Motor neuron (in vitro differentiated cells): ENCODE measurements at places on chromosomes 1 and 21. TPM values are rescaled to one million over a fixed set of nuclear protein-coding genes. Genes with fewer than 3 reads are reported as not detected.

GRCh38 chr1:66695116-66695515 is 57.1 kb upstream of the DYNLT5 start:
- ATAC-seq: peak; percentile 55

DNA sequence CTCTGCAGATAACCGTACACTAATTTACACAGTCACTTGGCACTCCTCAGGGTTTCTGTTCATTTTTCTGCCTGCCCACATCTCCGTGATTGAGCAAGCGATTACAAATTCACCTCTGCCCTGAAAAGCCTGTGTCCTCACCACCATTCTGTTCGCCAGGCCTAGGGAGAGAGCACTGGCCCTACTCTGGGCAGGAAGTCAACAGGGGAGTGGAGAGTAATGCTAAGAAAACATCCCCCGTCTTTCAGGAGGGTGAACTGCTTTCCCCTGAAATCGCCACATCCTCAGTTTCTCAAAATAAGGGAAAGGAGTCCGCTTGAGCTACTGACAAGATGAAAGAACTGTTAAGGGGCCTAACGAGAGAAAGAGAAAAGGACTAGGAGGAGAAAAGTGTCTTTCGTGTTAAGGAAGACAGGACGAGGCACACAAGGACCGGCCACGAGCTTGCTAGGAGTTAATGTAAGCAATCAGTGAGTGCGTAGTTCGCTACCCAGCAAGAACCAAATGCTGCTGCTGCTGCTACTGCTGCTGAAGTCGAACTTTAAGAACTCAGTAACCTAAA is 632 bp downstream of the PEX19 start:
- ATAC-seq: peak; percentile 57

GRCh38 chr1:2882966-2883696 is 81.6 kb upstream of the TTC34 start:
- ATAC-seq: peak; percentile 44

GRCh38 chr1:204854286-204854685 is 16.4 kb upstream of the NFASC start:
- ATAC-seq: no peak

DNA sequence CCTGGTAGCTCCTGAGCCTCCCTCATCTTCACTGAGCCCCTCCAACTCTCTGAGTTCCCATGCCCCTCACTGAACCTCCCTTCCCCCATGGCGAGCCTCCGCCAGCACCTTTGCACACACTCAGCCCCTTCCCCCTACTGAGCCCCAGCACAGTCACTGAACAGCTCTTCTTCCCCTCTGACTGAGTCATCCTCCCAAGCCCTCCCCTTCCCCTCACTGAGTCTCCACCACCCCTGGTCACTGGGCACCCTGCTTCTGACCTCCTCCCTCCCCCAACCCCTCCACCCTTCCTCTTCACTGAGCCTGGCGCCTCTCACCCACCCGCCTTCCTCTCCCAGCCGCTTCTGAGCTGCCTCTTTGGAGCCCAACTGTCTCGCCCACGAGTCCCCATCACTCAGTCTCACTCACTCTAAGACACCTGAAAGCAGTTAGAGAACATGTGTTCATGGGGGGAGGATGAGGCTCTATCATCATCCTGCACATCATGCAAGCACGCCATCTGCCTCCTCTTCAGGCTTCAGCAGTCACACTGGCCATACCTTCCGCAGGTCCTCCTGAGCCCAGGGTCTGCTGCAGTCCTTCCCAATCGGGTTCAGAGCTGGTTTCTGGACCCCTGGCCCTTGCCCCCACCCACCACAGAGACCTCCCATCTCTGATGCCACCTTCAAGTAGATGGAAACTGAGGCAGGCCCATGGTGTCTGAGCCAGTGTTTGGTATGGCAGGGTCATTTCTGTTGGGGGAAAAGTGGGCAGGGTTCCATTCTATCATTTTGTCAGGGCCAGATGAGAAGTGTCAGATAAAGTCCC is 2.0 kb upstream of the TRNP1 start:
- no peak for ATAC-seq

GRCh38 chr1:163837206-163837605 is 515.5 kb downstream of the NUF2 start:
- no peak for ATAC-seq

DNA sequence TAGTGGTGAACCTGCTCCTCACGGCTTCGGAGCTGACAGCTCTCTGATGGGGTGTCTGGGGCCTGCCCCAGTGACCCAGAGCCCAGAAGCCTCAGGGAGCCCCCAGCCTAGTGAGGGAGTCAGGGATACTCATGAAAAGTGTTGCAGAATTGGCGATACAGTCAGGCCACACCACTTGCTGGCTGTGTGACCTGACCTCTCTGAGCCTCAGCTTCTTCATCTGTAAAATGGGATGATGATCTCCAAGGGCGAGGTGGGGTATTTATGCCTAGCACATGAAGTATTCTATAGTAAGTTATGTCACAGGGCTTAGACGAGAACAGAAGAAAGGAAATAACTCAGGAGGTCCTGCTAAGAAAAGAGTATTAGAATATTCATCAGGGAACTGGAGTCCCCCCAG is 1.6 kb downstream of the TMEM51 start:
- ATAC-seq: no peak

GRCh38 chr21:31342348-31342747 is 1.7 kb downstream of the TIAM1 start:
- no peak for ATAC-seq

DNA sequence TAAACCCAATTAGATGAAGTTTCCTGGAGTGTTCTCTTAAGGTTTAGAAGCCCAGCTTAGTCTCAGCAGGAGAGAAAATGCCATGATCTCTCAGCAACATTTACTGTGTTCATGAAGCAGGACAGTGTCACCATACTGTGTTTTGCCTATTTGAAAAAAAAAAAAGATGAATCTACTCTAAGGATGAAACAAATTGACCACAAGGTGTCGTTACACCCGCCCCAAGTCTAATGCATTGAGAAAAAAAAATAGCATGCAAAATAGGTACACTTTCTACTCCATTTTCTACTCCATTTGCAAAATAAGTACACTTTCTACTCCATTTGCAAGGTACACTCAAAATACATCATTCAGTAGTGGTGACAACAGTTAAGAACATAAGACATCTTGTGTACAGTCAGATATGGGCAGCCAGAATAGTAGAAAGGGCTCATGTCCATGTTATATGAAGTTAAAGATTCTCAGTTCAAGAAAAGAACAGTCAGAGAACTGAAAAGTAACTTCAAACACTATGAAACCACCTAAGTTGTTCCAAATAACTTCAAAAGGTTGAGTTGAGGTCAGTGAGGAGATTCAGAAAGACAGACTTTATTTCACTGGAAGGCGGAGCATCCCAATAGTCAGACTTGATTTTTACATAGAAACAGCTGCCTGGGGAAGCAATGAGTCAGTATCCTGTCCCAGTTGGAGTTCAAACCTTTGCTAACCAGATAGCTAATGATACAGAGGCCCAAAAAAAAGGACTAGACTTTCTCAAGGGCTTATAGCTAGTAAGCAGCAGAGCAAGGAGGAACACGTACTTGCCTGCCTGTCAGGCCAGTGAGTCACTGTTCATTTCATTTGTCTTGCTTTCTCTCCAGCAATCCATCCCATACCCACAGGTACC is 13.3 kb downstream of the PLPPR5 start:
- ATAC-seq: peak; percentile 90

DNA sequence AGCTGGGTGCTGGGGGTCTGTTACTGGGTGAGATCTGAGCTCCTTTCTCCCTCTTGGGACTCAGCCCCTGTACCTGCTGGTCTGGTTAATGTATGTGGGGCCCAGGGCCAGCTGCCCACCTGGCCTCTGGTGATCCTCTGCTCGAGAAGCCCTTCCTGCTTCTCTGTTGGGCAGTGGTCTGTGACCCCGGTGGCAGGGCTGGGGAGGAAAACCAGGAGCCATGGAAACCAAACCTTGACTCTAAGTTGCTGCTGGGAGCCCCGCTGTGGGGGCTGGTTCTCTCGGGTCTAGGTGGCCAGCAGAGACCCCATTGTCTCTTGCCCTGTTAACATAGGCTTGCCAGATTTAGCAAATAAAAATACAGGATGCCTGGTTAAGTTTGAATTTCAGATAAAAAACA is 1.3 kb downstream of the PADI1 start:
- ATAC-seq: no peak

- ATAC-seq: no peak
Measured at GRCh38 chr1:234573711-234574299, 36.2 kb downstream of the IRF2BP2 start.

Gene NFASC
- total RNA-seq: 53.7 and 72.9 TPM in 2 replicates

Gene GSTM2
- total RNA-seq: 110 and 133 TPM in 2 replicates

Gene KIAA0040
- 0.23 and 0.41 TPM in 2 replicates for total RNA-seq

Gene AGPAT3
- total RNA-seq: 13.0 and 14.7 TPM in 2 replicates
